Activated T-helper 1 cell treated with anti-CD3 and anti-CD28 coated beads, Interleukin-12 subunit alpha, Interleukin-12 subunit beta, Interleukin-2, Interleukin-4 antibody, amounts not matched to agents 30 ng/mL and 10 ng/mL and 1 ng/mL, durations not matched to agents 14 hours and 24 hours and 36 hours (primary cell): ENCODE measurements at places on chromosomes 12 and 14. TPM values are rescaled to one million over a fixed set of nuclear protein-coding genes. Genes with fewer than 3 reads are reported as not detected.
A peak's percentile ranks its signal among the peaks of the same experiment; 100 is the strongest.

- no peak for DNase-seq
Observed at GRCh38 chr14:86790408-86791364, 1202.3 kb downstream of the GALC start.

GRCh38 chr12:49345051-49345824 lies 1.4 kb upstream of the DNAJC22 start:
- DNase-seq: no peak

DNA sequence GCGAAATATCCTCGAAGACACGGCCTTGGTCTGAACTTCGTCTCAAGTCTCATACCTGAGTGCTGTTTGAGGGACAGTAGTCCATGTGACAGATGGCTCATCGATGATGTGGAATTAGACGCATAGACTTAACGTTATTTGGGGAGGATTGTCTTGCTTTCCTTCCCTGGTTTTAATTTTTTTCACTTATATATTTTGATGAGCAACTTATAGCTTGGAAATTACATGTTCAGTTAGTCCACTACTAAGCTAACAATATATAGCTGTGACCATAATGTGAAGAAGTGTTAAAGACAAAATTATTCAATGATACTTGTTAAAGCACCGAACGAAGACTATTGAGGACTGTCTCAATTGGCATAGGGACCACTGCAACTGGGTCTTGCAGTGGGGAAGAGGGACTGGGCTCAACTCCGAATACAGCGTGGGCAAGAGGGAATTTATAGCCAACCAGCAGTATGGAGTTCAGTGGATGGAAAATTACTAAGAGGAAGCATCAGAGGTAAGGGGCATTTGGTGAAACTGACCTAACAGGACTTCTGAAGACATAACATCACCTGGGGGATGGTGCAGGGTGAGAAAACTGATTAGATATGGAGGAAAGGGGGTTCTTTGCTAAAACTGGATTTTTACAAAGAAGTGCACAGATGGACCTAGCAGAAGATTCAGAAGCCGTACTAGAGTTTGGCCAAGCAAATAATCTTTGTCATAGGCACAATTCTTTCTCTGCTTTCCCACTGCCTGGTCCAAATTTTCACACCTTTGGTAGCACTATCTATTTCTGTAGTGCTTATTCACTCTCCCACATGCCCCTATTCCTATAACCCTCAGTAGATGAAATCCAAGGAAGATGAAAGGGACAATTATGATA lies 910 bp upstream of the TM7SF3 start:
- no peak for DNase-seq

DNA sequence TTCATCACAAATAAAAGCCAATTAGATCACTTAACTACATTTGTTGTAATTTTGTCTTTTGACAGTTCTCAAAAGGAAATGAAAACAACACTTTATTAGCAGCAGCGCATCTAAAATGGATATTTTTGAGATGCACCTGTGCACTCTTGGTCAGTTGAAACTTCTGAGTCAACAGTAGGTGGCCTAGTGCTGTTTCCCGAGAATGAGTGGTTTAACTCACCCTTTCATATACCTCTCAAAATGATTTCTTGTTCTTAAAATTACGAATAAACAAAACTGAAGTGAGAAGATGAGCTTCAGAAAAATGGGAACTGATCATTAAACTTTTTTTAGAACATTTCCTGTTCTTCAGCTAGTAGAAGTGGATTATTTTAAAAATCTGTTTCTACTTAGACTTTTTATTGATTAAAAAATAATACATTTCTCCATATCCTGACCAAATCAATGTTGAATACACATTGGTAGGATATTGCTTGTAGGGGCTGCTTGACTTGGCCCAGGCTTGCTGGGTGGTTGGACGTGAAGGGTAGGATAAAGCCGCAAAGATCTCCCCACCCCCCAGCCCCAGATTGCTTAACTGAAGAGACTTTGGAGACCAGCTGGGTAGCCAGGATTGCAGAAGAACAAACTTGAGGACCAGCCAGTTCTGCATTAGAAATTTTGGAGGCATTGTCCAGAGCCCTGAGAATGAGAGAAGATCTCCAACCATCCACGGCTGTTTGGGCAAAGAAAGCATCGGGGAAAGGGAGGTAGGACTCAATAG lies 22.3 kb upstream of the STK38L start:
- DNase-seq: no peak

- DNase-seq: no peak
Observed at GRCh38 chr12:92356425-92356824, 210.8 kb upstream of the BTG1 start.

KLRG1 gene
- total RNA-seq: 0.69 and 1.4 TPM in 2 replicates

GRCh38 chr12:94240171-94240570 lies 91.8 kb downstream of the PLXNC1 start:
- DNase-seq: no peak

RPS6KL1 gene
- total RNA-seq: 10.8 and 11.6 TPM in 2 replicates

CCDC175 gene
- not detected in 2 replicates for total RNA-seq

HOXC5 gene
- total RNA-seq: not detected in 2 replicates

DNA sequence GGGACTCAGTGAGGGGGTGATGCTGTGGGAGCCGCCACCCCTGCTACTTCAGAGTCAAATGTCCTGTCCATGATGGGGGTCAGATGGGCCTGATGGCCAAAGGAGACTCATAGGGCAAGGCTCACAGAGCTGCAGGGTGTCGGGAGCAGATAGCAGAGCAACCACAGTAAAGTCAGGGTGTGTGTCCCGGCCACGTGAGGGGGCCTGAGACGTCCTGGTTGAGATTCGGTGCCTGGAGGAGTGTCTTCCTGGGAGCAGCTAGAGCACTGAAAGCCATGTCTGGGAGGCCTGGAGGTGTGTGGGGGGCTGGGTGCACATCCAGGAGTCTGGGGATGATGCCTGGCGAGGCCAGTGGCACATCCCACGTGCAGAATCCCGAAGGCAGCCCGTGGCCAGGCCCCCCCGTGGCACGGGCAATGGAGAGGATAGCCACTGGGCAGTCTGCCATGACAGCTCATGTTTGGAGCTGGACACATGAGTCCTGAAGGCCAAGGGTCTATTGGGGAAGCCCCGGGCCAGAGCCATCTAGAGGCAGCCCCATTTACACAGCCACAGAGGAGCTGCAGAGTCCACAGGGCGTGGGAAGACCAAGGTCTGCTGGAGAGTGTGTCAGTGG lies 308.0 kb upstream of the SFSWAP start:
- no peak for DNase-seq

DNA sequence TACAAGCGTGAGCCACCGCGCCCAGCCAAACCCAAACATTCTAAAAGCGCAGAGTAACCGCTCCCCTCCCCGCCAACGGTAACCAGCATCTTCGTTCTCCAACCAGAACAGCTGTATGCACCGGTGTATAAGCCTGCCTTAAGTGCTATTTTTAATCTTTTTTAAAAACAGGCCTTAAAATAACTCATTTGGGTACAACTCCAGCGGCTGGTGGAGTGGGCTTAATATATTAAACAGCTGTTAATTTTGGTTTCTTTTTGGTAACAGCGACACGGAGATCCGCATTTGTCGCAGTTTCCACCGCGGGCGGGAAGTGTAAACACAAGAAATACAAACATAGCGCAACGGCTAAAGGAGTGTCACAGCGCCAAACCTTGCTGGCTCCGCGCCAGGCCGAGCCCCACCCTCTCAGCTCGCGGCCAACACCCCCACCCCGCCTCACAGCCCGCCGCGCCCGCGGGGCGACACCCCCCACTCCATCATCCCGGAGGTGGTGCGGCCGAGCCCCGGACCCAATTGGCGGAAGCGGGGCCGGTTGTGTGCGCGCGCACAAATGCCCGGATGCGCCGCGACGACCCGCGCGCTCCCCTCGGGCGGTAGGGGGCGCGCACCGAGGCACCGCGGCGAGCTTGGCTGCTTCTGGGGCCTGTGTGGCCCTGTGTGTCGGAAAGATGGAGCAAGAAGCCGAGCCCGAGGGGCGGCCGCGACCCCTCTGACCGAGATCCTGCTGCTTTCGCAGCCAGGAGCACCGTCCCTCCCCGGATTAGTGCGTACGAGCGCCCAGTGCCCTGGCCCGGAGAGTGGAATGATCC lies at the start of gene MDM2:
TSS of gene MDM2 (plus strand) at position 602 of the 812 bp plus-strand sequence. CDS start 301 bp downstream, outside the sequence.
- DNase-seq: peak; percentile 98

TSPAN8 gene
- not detected in 2 replicates for total RNA-seq
